ENCODE measurements at places on chromosomes 5 and 9.

DNA sequence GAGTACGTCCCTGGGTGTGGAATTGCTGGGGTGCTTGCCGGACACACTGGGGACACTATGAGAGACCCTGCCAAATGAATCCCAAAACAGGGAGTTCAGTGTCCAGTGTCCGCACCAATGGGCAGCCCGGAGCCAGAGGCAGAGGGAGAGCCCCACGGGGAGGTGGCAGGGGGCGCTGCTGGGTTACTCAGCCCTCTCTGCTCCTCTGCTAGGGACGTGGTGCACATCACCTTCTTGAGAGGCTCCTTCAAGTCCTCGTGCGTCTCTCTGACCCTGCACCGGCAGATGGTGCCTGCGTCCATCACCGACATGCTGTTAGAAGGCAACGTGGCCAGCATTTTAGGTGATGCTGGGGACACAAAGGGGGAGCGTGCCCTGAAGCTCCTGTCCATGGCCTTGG lies 20.8 kb downstream of the STKLD1 start:
- peak; percentile 18 for DNase-seq

- no peak for DNase-seq
Observed at GRCh38 chr5:113132564-113132963, 156.0 kb downstream of the DCP2 start.

GRCh38 chr5:153489611-153490010 lies 859 bp upstream of the GRIA1 start:
- no peak for DNase-seq

DNA sequence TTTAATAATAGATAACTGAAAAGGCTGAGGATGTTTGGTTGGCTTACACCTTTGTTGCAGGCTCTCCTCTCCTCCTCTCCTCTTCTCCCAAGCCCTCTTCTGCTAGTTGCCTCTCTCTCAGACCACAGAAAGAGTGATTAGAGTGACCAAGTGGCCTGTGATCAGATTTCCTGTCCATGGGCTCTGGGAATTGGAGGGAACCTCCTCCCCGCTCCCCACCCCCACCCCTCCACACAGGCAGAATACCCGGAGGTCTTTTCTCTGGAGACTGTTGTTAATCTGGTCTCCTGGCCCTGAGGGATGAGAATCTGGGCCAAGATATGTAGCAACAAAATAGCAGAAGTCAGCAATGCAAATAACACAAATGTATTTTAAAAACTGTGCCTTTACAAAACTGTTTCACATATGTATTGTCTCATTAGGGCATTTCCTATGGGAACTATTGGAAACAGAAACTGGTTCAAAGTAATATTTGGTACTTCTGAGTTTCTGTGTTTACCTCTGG lies 361.3 kb downstream of the NR2F1-AS1 start:
- DNase-seq = no peak

DNA sequence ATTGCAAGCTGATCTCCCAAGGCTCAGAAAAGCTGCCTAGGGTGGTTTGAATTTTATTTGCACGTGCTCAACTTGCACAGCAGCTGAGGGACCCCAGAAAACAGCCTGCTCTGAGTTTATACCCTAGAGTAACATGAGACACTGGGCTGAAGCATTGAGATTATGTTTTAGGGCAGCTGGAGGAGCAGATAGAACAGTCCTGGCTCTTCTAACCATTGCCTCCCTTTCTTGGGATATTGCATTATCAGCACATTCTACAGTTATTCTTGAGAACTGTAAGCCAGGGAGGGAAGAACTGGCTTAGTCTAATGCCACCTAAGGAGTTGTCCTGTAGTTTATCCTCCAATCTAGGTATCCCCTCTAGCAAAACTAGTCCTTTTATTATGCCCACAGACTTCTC lies 10.3 kb downstream of the SMC2 start:
- DNase-seq = no peak

GRCh38 chr5:77360973-77361372 lies 131.1 kb downstream of the WDR41 start:
- no peak for DNase-seq

GRCh38 chr9:107782381-107782780 lies 292.8 kb upstream of the KLF4 start:
- no peak for DNase-seq

DNA sequence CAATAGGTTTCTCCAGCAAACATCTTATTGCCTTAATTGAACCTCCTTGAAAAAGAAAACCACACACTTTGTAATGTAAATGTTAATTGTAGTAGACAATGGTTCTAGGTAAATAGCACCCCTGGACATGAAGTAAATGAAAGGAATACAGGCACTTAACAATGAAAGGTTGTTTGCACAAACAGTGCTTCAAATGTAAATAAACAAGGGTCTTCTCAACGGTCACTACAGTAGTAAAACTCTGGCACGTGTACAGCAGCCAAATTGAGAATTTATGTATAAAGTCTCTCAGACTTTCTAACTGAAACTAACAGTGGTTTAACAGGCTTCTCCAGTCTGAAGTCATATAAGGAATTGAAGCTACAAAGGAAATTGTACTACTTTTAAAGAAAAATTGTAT lies 218.3 kb downstream of the MEF2C start:
- no peak for DNase-seq

- DNase-seq = no peak
Observed at GRCh38 chr5:72314571-72315172, 5.4 kb downstream of the MRPS27 start.

GRCh38 chr5:2020730-2021129 lies 138.0 kb upstream of the IRX4 start:
- no peak for DNase-seq

GRCh38 chr5:131525805-131526204 lies 109.2 kb downstream of the RAPGEF6 start:
- DNase-seq = no peak

- no peak for DNase-seq
Observed at GRCh38 chr9:132672413-132672690, 2.1 kb downstream of the GTF3C4 start.

DNA sequence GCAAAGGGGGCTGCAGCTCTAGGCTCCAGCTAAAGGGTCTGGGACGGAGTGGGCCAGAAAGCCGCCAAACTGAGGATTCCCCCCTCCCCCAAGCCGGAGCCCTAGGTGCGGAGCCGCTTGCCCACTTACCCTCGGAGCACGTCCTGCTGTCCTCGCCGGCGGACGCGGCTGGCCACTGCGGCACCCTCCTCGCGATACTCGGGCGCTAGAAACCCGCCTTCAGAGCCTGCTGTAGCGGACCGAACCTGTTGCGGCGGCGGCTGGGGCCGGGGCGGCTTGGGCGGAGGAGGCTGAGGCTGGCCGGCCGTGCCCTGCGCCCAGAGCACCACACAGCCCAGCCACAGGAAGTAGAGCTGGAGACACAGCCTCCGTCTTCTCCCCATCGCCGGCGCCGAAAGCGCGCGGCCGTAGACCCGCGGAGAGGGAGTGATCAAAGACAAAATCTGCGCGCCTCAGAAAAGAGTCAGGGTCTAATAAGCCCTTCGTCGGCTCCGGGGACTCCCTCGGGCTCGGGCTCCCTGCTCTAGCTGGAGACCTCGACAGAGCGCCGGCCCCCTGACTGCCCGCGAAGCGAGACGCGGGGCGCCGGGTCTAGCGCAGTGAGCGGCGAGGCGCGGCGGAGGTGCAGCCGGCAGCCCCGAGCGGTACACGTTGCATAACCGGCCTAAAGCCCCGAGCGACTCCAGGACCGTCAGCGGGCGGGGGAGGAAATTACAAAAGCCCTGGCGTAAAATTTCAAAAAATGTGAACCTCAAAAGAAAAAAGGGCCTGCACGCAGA lies 635 bp downstream of the FBN2 start:
- DNase-seq = no peak

DNA sequence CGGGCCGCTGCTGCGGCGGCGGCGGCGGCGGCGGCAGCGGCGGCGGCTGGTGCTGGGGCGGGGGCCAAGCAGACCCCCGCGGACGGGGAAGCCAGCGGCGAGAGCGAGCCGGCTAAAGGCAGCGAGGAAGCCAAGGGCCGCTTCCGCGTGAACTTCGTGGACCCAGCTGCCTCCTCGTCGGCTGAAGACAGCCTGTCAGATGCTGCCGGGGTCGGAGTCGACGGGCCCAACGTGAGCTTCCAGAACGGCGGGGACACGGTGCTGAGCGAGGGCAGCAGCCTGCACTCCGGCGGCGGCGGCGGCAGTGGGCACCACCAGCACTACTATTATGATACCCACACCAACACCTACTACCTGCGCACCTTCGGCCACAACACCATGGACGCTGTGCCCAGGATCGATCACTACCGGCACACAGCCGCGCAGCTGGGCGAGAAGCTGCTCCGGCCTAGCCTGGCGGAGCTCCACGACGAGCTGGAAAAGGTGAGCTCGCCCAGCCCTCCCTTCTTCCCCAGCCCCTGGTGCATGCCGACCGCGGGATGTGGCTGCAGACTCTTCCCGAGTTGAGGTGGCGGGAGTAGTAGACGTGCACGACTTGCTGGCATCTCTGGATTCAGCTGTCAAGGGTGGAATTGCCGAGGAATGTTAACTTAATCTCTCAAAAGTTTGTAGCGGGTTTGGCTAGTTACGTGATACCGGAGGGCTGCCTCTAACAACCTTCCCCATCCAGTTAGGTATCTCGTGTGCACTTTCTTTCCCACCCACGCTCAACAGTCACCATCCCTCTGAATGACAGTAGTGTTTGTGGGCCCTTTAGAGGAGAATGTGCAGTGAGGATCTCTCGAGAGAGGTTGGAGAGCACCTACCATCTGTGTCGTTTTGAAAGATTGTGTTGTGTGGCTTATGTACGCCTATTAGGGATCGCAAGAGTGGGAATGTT lies 932 bp downstream of the SLC12A2 start:
- peak; percentile 60 for DNase-seq

DNA sequence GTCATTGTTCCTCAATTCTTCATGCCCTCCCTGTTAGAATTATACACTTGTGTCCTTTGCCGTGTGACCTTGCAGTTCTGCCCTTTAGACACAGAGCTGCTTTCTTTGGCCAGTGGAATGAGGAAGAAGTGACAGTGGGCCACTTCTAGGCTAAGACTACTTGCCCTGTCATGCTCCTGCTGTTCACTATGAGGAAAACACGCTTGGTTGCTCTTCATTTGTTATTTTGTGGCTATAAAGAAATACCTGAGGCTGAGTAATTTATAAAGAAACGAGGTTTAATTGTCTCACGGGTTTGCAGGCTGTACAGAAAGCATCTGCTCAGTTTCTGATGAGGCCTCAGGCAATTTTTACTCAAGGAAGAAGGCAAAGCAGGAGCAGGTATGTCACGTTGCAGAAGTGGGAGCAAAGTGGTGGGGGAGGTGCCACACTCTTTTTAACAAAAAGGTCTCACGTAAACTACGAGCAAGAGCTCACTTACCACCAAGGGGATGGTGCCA lies 279.1 kb upstream of the DMAC1 start:
- no peak for DNase-seq

DNA sequence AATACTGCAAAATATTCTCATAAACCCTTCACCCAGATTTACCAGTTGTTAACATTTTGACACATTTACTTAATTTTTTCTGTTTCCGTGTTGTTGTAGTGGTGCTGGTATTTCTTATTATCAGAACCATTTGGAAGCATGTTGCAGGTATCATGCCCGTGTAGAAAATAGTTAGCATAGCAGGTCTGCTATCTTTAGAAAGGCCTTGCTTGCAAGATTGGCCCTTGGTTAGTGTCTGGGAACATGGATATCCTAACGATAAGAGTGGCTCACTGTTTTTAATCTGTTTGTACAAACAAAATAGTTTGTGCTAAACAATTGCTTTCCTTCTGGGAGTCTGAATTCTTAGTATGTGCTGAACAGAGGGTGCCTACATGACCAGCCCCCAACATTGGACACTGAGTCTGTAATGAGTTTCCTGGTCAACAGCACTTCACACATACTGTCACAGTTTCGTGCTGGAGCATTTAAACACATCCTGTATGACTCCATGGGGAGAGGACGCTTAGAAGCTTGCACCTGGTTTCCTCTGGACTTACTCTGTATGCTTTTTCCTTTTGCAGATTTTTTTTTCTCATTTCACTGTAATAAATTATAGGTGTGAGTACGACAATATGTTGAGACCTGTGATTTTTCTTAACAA lies 66.9 kb downstream of the MAN2A1 start:
- DNase-seq = no peak

DNA sequence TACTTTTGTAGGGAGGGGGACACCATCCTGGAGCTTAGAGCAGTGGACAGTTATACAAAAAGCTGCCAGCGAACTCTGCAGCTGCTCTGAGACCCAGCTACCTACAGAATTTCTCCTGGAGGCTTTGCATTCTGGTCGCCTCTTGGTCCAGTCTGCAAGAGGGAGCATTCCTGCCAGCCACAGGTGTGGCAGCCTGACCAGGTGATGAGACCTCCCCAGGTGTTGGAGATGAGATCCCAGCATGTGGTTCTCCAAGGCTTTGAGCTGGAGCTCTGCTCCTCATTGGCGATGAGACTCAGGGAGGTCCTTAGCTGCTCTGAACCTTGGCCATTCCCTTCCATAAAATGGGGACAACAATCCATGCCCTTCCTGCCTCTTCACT lies 69.3 kb downstream of the RGS3 start:
- no peak for DNase-seq

DNA sequence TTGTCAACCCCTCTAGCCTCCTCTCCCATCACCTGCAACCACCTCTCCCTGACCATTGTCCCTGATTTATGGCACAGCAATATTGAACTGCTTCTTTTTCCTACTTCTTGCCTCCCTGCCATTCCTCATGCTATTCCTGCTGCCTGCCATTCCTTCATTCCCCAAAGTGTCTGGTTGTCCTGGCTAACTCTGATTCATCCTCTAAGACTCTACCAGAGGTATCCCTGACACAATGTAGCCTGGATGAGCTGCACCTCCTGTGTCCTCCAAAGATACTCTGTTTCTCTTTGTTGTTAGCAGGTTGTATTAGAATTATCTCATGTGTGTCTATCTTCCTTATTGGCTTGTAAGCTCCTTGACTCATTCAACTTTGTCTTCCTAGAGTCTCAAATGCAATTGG lies 53.5 kb upstream of the PTPN3 start:
- DNase-seq = no peak

DNA sequence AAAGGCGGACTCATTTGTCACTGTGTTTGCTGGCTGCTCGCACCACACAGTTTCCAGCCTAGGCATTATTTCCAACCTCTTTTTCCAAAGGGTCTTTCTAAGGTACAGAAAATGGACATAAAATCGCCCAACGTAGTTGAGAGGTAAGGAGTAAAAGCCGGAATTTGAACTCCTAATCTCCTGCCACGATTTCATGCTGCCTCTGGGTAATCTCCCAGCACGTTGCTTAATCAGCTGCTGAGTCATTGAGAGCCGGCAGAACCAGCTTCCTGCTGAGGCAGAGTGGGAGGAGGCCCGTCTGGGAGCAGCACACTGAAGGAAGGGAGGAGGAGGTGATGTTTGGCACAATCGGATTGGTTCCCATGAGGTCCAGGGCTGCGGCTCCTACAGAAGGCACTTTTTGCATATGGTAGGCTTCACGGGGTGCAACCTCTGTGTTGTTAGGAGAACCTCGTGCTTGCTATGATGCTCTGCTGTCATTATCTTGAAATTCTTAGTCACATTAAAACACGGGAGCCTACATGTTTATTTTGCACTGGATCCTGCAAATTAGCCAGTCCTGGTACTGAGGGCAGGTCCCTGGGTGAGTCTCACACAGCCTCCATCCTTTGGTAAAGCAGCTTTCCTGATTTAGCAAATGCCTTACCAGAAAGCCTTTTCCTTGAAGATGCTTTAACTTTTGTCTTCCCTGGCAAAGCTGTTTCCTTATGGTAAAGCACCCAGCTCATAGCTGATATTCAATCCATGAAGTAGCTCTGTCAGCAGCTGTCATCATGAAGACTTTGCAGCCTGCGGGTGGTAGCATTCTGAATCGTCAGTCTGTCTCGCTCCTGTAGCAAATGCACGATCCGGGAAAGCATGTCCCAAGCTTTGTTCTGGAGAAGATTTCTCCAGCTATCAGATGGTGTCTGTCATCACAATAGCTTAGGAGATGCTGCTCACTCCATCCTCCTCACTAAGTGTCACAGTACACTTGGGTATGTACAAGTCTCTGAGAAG lies 191.6 kb upstream of the MSX2 start:
- peak; percentile 7 for DNase-seq
